Stimulated activated CD4-positive, alpha-beta T cell treated with anti-CD3 and anti-CD28 coated beads, Interleukin-4, amount 100 ng/mL, for 1 hour (primary cell): ENCODE measurements at places on chromosomes 2 and 18.

- no peak for DNase-seq
Measured at GRCh38 chr2:53182601-53183000, 585.0 kb upstream of the CHAC2 start.

GRCh38 chr2:137980459-137980858 is 16.2 kb downstream of the HNMT start:
- no peak for DNase-seq

- no peak for DNase-seq
Measured at GRCh38 chr2:188893972-188894371, 80.2 kb upstream of the COL3A1 start.

- DNase-seq: no peak
Measured at GRCh38 chr2:60906395-60906794, 25.0 kb downstream of the REL start.

DNA sequence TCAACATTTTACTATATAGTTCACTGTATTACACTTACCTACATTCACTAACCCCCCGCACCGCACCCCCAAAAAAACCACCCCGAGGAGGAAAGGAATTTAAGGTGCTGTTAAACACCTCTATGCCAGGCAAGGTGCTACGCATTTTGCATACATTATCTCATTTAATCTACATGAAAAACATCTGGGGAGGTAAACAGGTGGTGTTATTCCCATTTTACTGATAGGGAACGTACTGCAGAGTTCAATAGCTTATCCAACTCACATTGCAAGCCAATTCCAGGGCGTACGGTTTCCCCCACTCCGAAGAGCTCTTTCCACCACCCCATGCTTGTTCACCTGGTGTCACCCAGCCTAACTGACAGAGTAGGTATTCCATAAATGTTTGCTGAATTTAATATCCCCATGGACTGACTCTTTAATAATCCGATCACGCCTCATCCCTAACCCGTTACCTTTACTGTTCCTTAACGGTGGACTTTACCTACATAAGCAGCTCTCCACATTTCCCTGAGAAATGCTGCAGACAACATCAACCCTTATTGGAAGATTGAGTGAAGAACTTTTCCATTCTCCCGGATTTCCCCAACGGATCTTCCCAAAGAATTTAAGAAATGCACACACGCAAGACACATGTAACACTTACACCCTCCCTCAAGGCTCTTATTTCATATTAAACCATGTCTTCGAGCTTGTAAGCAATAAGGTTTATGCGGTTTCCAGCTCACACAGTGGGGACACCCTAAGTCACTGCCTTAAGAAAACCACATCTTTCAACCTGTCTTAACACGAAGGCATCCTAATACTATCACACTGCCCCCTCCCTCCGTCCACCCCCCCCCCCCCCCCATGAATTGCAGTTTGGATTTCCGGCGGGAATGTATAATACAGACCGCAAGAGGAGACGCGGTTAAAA is 1.2 kb downstream of the RAPH1 start:
- DNase-seq: no peak

DNA sequence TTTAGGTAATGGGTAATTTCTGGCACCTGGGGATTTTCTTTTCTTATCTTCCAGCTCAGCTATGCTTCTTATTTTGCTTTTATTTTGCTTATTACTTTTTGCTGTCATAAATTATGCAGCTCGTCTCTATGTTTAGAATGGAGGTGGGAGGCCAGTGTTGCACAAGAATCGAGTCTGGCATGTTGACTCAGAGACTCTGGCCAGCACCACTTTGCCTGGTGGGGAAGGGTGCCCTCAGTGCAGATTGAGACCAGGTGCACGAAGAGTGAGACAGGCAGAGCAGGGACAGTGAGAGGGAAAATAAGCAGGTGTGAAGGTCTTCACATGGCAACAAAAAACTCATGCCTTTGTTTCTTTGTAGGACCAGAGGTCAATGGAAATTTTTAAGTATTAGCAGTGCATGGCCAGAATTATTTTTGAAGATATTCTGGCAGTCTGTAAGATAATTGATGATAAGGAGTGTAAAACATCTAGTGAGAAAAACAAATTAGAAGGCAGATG is 59.2 kb upstream of the SLC5A7 start:
- DNase-seq: no peak

DNA sequence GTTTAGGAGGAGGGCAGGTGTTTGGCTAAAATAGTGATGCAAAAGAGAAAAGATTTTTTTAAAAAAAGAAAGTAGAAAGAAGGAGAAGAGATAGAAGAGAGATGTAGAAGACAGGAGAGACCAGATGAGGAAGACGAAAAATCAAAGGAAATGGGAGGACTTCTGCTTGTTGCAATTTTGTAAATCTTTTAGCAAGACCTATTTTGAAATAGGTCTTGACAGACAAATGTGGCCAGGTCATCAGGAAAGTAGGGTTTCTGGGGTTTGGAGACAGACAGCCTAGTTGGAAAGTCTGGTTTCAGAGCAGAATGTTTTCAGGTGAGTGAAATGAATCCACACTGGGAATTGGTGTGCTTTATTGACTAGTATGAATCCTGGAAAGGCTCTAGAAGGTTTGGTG is 104.5 kb upstream of the CAVIN2 start:
- DNase-seq: no peak

- no peak for DNase-seq
Measured at GRCh38 chr18:62165583-62165982, 21.3 kb downstream of the PIGN start.

GRCh38 chr2:135157856-135158255 is 105.8 kb downstream of the RAB3GAP1 start:
- DNase-seq: no peak

- no peak for DNase-seq
Measured at GRCh38 chr2:3143602-3144001, 234.0 kb downstream of the EIPR1 start.

DNA sequence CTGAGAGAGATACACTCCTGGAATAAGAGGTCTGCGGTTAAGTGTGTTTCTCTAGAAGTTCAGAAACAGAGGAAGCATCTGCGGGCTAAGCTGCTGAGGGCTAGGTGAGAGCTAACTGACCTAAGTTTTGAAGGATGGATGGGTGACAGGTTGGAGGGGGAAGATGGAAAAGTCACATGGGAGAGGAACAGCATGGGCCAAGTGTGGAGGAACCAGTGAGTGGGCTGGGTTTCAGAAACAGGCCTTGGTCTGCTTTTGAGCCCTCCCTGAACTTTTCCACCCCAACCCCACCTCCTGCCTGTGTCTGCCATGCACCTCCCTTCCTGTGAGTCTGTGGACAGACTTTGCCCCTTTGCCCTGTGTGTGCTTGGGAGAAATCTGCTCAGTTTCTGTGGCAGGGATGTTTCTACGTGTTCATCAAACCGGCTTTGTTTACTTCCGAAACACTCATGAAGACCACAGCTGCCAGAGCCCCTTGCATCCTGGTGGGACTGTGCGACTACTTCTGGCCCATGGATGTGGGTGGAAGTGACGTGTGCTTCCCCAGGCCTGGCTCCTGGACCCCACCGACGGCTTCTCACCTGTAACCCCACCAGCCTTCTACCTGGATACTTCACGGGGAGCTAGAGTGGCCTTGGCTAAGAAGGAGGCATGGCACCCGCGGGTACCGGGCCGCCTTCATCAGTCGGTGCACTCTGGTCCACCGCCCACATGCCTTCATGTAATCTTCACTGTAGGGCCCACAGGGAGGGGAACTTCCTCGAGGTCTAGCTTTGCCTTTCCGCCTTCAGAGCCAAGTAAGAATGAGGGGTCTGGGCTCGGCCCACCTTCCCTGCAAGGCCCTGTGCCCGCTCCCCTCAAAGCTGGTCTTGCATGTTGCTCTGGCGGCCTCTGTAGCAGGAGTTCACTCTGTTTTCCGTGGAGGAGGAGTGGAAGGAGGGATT is 1.4 kb upstream of the HPCAL1 start:
- no peak for DNase-seq

DNA sequence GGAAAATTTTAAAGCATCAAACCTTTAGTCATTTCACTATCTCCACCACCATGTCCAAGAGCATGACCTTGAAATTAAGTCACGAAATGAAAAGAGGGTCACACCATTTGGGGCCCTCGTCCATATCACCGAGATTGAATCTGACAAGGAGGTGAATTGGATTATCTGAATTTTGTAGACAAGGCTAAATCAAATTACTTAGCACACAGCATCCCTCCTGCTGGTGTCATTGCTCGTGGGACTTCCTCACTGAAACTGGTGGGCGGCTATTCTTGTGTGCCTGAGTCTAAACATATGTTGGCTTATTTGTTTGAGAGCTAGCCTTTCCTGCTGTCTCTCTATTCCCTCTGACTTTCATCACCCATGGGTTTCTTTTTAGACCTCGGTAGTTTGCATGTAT is 64.6 kb upstream of the CNGA3 start:
- DNase-seq: no peak

DNA sequence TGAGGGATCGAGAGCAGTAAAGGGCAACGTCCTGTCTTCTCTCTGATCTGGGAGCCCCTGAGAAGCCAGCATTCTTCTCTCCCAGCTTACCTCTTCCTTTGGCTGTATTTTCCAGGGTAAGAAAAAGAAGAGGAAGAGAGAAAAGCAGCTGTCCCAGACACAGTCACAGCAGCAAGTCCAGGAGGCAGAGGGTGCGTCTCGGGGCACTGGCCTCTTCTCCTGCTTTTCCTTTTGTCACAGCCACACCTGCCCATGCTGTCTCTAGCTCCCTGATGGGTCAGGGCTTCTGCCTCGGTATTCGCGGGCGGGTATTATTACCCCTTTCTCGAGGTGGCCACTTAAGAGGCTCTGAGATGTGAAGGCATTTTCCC is 20.3 kb downstream of the TGOLN2 start:
- DNase-seq: no peak

GRCh38 chr2:1938986-1939385 is 194.7 kb upstream of the PXDN start:
- DNase-seq: no peak

GRCh38 chr2:79622508-79622907 is 109.7 kb downstream of the CTNNA2 start:
- no peak for DNase-seq

GRCh38 chr2:74146929-74147726 is 584 bp downstream of the BOLA3 start:
- DNase-seq: no peak

- DNase-seq: no peak
Measured at GRCh38 chr2:170500770-170501169, 214.4 kb upstream of the SP5 start.

- DNase-seq: no peak
Measured at GRCh38 chr2:237214030-237214675, 128.5 kb downstream of the COPS8 start.

GRCh38 chr2:72757177-72757775 is 68.6 kb downstream of the EXOC6B start:
- DNase-seq: no peak

GRCh38 chr2:138503087-138503442 is 1.5 kb downstream of the SPOPL start:
- DNase-seq: no peak

- DNase-seq: no peak
Measured at GRCh38 chr2:61993422-61994024, 88.0 kb downstream of the COMMD1 start.

DNA sequence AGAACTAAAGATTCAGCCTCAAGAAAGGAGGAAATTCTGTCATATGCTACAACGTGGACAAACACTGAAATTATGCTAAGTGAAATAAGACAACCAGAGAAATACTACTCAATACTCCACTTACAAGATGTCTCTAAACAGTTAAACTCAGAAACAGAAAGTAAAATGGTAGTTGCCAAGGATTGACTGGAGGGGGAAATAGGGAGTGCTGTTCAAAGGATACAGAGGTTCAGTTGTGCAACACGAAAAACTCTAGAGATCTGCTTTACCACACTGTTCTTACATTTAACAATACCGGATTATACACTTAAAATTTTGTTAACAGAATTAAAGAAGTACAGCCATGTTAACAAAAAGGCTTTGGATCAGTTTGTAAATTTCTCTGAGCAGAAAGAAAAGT is 39.8 kb upstream of the C2orf15 start:
- DNase-seq: no peak

DNA sequence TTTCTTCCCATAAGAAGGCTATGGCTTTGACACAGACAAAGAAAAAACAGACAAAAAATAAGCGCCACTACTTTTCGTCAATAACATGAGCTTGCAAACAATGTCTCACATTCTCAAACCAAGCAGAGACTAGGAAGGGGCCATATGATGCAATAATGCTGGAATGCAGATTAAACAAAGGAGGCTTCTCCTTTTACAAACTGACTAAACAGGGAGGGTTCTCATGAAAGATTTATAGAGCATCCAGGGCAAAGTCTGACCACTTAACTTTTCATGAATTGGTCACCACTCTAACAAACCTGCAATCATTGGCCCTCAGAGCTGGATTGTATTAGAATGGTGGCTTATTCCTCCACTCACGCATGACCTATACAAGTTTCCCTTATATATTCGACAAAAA is 663.3 kb upstream of the CHAC2 start:
- DNase-seq: no peak

DNA sequence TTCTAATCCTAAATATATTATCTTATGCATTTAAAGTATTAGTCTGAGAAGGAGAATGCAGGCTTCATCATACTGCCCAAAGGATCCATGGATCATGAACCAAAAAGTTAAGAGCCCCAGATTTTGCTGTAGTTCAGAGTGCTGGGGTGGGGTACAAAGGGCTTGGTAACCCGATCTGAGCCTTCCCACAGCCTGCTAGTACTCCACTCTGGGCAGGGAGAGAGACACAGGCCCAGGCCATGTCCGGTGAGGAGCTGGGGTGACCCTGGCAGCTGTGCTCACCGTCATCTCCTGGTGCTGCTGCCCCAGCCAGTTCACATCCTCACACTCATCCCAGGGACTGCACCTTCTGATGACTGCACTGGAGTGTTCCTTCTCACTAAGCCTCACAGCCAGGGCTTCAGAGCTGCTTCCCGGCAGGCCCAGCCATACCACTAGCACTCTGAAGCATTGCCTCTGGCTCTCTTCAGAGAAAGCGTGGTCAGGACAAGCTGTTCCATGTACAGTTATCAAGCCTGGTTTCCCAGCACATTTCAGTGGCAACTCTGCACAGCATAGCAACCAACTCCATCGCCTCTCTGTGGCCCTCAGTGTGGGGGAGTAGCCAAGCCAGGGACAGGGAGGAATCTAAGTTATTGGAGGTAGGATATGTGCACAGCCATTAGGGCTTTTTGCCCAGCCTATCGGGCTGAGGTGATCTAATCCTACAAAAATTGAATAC is 189.0 kb upstream of the CTAGE1 start:
- DNase-seq: no peak
